Suprapubic skin (tissue), 4 donors: ENCODE measurements at places on chromosomes 3 and 15. TPM values are rescaled to one million over a fixed set of nuclear protein-coding genes. Genes with fewer than 3 reads are reported as not detected.
A peak's percentile ranks its signal among the peaks of the same experiment; 100 is the strongest.

GRCh38 chr15:78399091-78399490 lies 38.9 kb upstream of the IREB2 start:
- DNase-seq = peak; percentile 36

GRCh38 chr15:85027033-85027380 lies 45.4 kb downstream of the PDE8A start:
- DNase-seq = no peak

GRCh38 chr15:57149196-57149595 lies 227.1 kb upstream of the CGNL1 start:
- no peak for DNase-seq

DNA sequence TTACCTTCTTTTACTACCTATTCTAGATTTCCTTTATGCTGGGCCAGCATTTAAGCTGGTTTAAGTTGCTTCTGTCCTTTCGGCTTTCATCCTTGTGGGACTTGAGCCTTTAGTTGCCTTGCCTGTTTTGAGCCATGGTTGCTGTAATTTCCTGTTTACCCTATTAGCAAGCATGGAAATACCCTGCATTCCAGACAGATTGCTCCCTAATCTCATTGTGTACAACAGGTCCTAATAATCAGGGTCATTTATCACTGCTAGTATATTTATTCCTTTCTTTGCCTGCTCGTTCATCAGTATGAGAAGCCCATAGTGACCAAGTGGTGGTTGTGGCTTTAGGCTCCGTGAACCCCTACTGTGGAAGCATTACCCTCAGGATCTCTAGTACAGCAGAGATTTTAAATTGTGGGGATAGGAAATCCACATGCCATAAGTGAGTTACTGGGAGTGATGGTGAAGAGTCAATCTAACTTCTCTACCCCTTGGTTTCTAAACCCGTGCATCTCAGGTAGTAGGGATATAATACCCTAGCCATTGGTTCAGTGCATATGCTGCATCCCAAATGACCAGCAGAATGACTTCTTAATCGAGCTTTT lies 31.9 kb downstream of the NCK1 start:
- no peak for DNase-seq

DNA sequence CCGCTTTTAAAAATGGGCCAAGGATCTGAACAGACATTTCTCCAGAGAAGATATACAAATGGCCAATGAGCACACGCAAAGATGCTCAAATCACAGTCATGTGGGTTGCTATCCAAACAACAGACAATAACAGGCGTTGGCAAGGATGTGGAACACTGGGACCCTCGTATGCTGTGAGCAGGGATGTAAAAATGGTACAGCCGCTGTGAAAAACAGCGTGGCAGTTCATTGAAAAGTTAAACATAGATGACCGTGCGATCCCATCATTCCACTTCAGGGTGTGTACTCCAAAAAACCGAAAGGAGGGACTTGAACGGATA lies 6.7 kb upstream of the LRRC15 start:
- DNase-seq = no peak

DNA sequence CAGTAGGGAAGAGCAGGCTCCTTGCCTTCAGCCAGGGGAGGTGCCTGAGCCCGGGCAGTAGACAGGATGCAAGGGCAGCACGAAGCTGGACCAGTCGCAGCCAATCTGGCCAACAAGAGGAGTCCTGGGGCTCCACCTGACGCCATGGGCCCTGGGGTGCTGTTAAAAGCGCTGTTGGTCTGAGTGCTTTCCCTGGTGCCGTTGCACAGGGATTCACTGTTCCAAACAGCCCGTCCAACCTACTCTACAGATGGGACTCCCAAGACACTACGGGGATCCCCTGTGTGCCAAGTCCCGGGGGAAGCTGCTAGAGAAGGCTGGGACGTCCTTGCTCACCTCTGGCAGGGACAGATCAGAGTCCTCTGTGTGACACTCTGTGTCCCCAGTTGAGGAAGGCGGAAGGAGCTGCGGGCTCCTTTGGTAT lies 632 bp downstream of the CTSH start:
- no peak for DNase-seq

- DNase-seq = no peak
Measured at GRCh38 chr3:98894791-98895576, 6.5 kb downstream of the DCBLD2 start.

- no peak for DNase-seq
Measured at GRCh38 chr3:114451561-114452018, 157.8 kb downstream of the TIGIT start.

GRCh38 chr3:188214442-188214841 lies 60.5 kb downstream of the LPP start:
- no peak for DNase-seq

DNA sequence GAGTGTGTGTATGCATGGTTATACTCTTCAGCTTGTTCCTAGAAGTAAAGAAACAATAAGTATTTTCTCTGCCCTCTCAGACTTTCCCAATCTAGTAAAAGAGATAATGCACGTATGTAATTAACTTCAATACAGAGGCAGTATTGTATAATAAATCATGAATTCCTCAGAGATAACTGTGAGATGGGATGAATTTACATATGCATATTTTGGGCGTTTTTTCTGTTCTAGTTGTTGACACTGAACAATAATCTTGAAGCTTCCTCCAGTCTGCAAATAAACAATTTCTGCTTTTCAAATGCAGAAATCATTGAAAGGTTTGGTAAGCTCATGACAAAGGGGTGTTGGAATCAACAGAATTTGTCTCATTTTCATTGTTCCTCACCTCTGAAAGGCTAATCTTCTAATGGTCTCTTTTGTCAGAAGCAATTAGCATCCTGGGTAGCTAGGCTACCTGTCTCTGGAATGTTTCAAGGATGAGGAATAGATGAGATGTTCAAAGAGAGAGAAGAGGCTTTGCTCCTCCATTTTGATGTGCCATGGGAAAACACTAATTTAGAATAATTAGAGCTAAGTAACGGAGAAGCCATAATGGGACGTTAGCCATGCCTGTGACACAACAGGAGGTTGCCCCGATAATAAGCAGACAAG lies 43.3 kb upstream of the SIAH2 start:
- no peak for DNase-seq

DNA sequence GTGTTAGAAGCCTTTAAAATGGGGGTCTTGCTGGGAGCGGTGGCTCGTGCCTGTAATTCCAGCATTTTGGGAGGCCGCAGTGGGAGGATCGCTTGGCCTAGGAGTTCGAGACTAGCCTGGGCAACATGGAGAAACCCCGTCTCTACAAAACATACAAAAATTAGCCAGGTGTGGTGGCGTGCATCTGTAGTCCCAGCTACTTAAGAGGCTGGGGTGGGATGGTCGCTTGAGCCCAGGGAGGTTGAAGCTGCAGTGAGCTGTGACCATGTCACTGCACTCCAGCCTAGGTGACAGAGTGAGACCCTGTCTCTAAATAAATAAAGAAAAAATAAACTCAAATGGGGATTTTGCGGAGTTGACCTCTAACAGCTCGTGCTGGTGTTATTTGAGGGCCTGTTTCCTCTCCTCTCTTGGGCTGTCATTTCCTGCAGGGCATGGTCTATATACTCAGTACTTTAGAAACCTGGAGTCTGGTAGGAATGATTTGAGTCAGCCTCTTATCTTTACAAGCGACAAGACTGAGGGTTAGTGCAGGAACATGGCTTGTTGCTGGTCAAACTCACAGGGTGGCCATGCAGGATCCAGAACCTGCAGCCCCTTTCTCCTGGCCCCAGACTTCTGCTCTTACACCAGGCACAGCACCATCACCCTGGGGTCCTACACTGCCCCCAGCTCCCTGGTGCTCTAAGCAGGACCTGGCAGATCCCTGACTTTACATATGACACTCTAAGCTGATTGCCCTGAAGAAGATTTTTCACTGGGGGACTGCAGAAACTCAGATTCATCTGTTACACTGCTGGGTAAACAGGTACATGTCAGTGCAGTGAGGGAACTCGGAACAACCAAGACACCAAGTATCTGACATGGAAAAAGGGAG lies 15.1 kb downstream of the EHD4 start:
- DNase-seq = peak; percentile 37

DNA sequence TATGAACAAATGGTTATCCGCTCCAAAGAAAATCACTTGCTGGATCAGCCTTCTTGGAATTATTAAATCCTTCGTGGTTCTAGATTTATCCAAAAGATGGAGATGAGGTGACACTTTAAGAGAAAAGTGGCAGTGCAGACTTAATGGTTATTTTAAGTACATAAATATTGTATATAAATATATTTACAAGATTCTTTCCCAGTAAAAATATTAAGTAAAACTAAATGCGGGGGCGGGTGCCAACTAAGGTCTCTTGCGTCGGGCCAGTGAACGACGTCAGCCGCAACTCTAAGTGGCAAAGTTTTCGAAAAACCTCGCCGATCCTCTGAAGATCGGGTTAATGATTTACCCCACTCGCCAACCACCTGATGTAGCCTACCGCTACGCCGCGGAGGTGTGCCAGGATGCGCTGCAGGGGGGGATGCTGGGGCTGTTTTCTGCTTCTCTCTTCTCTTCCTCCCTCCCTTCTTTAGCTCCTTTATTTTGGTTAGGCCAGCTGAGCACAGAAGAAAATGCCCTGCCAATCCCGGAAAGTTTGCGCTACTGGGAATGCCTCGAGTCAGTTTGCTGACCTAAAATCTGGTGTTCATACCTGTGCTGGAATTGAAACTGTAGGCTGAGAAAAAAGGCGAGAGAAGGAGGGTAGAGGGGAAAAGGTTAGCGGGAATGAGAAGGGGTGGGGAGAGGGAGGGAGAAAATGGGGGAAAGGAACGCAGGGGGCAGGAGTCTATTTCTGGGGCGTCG lies 7.6 kb upstream of the FOXB1 start:
- DNase-seq = no peak

GRCh38 chr3:53482227-53482626 lies 12.2 kb upstream of the CACNA1D start:
- no peak for DNase-seq

DNA sequence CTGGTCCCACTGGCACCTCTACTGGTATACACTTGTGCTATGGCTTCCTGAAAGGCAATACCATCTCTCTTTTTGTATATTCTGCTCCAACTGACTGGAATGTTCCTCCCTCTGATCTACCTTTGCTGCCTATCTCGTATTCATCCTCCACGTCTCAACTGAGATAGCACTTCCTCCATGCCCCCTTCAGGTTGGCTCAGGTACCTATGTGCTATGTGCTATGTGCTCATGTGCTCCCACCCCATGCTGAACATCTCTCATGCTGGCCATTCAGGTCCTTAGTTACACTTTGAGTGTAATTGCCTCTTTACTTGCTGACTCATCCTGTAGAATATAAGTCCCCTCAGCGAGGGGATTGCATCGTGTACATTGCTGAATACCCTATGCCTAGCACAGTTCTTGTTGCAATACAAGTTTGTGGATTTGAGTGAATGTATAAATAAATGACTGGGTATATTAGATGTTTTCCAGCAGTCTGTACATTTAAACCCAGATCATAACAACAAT lies 156.9 kb downstream of the SOX2 start:
- DNase-seq = no peak

- DNase-seq = no peak
Measured at GRCh38 chr15:72203507-72203837, 5.9 kb upstream of the GRAMD2A start.

DNA sequence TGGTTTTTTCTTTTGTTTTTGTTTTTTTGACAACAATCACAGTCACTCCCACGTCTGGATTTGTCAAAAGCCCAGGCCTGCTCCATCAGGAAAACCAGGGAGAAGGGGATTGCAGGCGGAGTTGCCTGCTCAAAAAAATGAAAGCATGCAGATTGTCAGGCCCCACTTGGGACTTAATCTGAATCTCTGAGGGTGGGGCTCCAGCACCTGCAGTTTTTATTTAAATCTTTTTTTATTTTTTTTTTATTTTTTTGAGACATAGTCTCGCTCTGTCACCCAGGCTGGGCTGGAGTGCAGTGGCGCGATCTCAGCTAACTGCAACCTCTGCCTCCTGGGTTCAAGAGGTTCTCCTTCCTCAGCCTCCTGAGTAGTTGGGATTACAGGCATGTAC lies 140.9 kb downstream of the FOXP1 start:
- no peak for DNase-seq

DNA sequence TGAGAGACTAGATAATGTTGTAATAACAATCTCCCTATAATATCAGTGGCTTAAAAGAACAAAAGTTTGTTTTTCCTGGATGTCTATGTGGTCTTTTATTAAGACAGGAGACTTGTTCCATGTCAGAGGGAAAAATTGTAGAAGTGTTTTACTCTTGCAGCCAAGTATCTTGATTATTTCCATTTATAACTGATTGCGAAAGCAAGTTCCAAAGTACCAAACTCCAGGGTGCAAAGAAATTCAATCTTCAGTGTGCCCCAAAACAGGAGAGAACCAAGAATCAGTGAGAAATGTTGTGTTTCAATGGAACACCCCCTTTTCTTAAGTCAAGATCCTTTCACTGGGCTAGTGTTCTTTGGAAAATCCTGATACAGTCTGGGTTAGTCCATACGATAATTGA lies 624.4 kb upstream of the BCHE start:
- no peak for DNase-seq

- DNase-seq = no peak
Measured at GRCh38 chr3:160675566-160676124, 1.3 kb upstream of the ARL14 start.

- DNase-seq = no peak
Measured at GRCh38 chr3:115401851-115402501, 221.3 kb upstream of the GAP43 start.

GRCh38 chr3:23115171-23115877 lies 87.8 kb upstream of the UBE2E2 start:
- no peak for DNase-seq

DNA sequence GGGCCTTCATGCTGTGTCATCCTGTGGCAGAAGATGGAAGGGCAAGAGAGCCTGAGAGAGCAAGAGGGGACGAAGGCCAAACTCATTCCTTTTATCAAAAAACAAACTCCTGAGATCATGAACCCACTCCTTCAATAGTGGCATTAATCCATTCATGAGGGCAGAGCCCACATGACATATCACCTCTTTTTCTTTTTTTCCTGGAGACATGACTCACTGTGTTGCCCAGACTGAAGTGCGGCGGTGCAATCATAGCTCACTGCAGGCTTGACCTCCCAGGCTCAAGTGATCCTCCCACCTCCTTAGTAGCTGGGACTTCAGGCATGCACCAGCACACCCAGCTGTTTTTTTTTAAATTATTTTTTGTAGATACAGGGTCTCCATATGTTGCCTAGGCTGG lies 92.0 kb upstream of the RNU6-1 start:
- DNase-seq = no peak

- DNase-seq = no peak
Measured at GRCh38 chr3:30962084-30962483, 67.6 kb upstream of the GADL1 start.

DNA sequence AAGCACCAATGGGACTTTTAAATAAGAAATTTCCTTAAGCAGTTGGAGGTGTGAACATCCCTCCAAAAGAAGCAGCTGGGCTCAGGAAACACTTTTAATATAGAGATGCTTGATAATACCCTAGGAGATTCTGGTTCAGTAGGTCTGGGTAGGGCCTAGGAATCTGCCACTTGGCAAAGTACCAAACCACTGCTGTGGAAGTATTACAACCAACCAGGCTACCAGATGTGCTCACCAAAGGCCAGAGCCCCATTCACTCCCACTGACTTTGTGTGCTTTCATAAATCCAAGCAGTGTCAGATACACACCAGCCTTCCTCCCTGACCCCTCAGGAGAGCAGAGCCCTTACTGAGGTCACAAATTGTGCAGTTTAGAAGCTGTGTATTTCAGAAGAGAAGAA lies 162.6 kb downstream of the CCNL1 start:
- no peak for DNase-seq

The GTF2E1 gene
- total RNA-seq = 5.2 TPM

The HTR3C gene
- total RNA-seq = not detected

The LMAN1L gene
- 0.42 TPM for total RNA-seq

The WNT5A gene
- total RNA-seq = 13.9 TPM

The PLCB2 gene
- 0.34 TPM for total RNA-seq

The RBMS3 gene
- total RNA-seq = 23.4 TPM

The CCNL1 gene
- total RNA-seq = 203 TPM
